Activated naive CD8-positive, alpha-beta T cell treated with anti-CD3 and anti-CD28 coated beads for 36 hours (primary cell): ENCODE measurements at places on chromosomes 3 and 15. TPM values are rescaled to one million over a fixed set of nuclear protein-coding genes. Genes with fewer than 3 reads are reported as not detected.

DNA sequence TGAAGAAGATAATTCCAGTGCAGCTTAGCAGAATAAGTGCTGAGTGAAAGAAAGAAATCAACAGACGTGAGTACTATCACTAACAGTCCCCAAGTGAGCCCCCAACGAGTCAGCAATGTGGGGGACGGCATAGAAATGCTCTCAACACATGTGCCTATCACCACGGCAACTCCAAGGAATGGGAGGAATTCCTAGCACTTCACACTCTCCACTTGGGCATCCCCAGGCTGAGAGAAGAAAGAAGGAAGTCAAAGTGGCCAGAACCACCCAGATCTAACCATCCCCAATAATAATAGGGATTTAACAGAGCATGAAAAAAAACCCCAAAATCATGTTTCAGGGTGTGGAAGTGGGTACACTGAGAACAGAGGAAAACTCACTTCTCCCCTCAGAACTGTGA, 29.3 kb upstream of the CPNE4 start:
- no peak overlapping the region for H3K27ac ChIP-seq
- H3K27me3 ChIP-seq, result peaks cover 19% of the 10 kb centered on the region
- no peak for DNase-seq

DNA sequence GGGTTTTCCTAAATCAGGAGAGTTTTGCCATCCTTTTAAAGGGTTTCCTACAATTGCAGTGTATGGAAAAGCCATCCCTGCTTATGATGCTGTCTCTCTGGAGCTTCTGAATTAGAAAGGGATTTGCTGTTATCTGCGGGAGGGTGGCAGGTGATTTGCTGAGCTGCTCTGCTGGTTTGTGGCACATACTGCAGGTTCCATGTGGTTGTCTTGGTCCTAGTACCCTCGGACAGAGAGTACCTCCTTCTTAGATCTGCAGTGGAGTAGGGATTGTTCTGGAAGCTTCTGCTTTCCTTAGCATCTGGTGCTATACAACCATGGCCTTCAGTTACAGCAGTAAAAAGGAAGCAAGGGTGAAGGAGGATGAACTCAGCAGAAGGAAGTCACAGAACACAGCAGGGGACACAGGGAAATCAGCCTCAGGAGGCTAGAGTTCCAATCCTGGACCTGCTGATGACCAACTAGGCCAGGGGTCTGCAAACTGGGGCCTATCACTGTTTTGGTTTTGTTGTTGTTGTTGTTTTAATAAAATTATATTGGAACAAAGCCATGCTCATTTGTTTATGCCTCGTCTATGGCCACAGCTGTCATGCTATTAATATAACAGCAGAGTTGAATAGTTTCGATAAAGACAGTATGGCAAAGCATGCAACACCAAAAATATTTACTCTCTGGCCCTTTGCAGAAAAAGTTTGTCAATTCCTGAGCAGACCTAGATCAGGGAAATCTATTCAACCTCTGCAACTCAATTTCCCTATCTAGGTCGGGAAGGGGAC, 39.5 kb downstream of the STARD5 start:
- no peak for DNase-seq
- peak overlapping the region; percentile 2 for H3K4me3 ChIP-seq
- peaks cover 45% of the 10 kb centered on the region for H3K36me3 ChIP-seq
- peaks cover 71% of the 10 kb centered on the region for H3K4me1 ChIP-seq

DNA sequence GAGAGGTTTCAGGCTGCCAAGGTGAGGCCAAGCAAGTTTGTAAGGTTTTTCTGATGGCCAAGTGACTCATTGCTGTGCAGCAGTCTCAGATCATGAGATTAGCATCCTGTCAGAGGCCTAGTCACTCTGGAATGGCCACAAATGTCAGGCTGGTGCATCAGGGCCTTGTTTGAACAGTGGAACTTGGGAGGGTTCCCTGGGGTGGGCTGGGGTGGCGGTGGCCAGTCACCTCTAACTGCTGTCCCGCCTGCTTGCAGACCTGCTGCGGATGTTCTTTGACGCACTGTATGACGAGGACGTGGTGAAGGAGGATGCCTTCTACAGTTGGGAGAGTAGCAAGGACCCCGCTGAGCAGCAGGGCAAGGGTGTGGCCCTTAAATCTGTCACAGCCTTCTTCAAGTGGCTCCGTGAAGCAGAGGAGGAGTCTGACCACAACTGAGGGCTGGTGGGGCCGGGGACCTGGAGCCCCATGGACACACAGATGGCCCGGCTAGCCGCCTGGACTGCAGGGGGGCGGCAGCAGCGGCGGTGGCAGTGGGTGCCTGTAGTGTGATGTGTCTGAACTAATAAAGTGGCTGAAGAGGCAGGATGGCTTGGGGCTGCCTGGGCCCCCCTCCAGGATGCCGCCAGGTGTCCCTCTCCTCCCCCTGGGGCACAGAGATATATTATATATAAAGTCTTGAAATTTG, 2.8 kb upstream of the FAM131A start:
- H3K27ac ChIP-seq, result peak overlapping the region; percentile 91
- peak overlapping the region; percentile 32 for H3K4me3 ChIP-seq
- peak; percentile 57 for DNase-seq
- H3K27me3 ChIP-seq, result no peaks in the 10 kb centered on the region

- H3K27me3 ChIP-seq, result no peaks in the 10 kb centered on the region
- peaks cover 11% of the 10 kb centered on the region for H3K36me3 ChIP-seq
- no peak overlapping the region for H3K27ac ChIP-seq
- peaks cover 7% of the 10 kb centered on the region for H3K4me1 ChIP-seq
- no peak overlapping the region for H3K4me3 ChIP-seq
Observed at GRCh38 chr15:51775967-51776816, 24.8 kb downstream of the TMOD2 start.

DNA sequence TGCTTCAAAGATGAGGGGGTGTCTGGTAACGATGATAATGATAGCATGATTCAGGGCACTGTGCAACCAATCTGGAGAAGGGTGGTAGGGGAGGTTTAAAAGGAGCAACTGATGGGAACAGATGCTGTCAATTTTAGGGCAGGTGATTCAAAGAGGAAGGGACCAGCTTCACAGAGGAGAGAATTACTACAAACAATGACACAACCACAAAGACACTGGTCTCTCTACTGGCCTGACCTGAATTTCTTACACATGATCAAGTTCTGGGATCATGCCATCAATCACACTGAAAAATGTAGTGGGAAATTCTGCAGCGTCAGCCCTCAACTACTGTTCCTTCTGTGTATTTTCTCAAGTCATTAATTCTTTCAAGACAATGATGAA, 2.6 kb upstream of the CDV3 start:
- H3K4me3 ChIP-seq, result no peak overlapping the region
- peaks cover 15% of the 10 kb centered on the region for H3K36me3 ChIP-seq
- H3K27ac ChIP-seq, result peak overlapping the region; percentile 23
- H3K4me1 ChIP-seq, result peaks cover 36% of the 10 kb centered on the region
- H3K27me3 ChIP-seq, result no peaks in the 10 kb centered on the region

DNA sequence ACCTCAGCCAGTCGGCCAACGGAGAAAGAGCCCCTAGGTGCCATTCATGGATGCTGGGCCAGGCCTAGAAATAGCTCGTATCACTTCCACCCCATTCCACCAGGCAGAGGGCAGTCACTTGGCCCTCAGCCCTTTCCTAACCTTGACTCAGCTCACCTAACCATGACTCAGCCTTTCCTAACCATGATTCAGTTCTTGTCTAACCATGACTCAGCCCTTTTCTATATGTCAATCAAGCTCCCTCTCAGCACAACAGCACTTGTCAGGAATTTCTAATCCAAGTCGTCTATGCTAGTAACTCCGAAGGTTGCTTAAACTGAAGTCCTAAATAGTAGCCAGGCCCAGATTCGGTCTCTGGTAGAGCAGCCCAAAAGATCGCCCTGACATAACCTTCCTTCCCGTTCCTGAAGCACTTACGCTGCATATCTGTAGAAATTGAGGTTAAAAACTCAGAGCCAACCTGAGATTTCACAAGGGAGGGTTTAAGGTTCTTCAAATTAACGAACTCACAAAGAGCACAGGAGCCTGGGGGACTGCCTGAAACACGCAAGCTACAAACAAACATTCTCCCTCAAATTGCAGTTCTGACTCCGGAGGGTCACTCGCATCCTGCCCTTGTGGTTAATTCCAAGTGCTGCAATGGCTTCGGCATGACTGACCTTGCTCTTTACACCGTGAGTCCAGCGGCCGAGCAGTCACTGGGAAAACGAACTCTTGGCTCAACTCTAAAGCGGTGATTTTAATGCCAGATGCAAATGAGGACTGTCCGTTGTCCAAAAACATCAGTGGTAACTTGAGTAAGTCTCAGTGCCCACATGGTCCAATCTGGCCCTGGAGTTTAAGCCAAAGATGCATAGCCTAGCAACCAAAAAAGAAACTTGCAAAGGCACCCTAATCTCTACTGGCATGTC, 99.9 kb downstream of the ADAMTS17 start:
- no peaks in the 10 kb centered on the region for H3K4me1 ChIP-seq
- no peak overlapping the region for H3K4me3 ChIP-seq
- H3K27me3 ChIP-seq, result no peaks in the 10 kb centered on the region
- H3K27ac ChIP-seq, result no peak overlapping the region
- H3K36me3 ChIP-seq, result no peaks in the 10 kb centered on the region

- H3K4me3 ChIP-seq, result no peak overlapping the region
- DNase-seq, result no peak
- H3K4me1 ChIP-seq, result no peaks in the 10 kb centered on the region
- no peak overlapping the region for H3K27ac ChIP-seq
- H3K27me3 ChIP-seq, result no peaks in the 10 kb centered on the region
Observed at GRCh38 chr15:42155546-42156242, 742 bp downstream of the PLA2G4F start.

GRCh38 chr15:49844390-49844789, 223.5 kb downstream of the DTWD1 start:
- H3K36me3 ChIP-seq, result no peaks in the 10 kb centered on the region
- no peak overlapping the region for H3K27ac ChIP-seq
- no peaks in the 10 kb centered on the region for H3K4me1 ChIP-seq
- no peak for DNase-seq
- H3K27me3 ChIP-seq, result peaks cover 4% of the 10 kb centered on the region
- no peak overlapping the region for H3K4me3 ChIP-seq

DNA sequence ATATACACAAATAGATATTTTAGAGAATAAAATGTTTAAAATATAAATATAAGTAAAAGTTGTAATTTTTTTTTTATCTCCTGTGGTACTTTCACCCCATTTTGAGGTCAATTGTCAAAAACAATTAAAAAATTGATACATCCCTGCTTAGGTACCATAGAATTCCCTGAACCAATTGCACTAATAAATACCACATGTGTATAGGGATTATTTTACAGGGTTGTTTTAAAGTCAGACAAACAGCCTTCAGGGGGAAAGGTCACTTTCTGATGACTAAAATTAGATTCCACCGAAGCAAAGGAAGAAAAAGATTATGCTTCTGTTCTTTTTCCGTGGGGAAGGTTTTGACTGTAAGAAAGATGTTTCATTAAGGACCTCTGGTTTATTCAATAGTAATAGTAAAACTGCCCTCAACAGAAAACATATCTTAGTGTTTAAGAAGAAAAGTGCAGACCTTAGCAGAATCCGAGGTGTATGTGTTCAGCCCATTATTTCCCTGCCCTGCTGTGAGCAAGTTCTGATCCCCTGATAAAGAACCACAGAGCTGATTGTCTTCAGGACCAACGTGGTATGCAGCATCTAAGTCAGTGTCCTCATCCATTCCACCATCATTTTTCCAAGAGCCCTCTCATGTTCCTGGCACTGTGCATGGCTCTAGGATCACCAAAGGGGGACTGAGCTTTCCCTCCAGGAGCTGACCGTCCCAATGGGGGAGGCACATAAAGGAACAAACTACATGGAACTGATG, 132.9 kb upstream of the IL12A start:
- no peak overlapping the region for H3K4me3 ChIP-seq
- H3K36me3 ChIP-seq, result no peaks in the 10 kb centered on the region
- H3K27me3 ChIP-seq, result peaks cover 27% of the 10 kb centered on the region
- peaks cover 3% of the 10 kb centered on the region for H3K4me1 ChIP-seq

GRCh38 chr15:84648539-84648938, 5.5 kb downstream of the WDR73 start:
- H3K4me1 ChIP-seq, result peaks cover 24% of the 10 kb centered on the region
- H3K27me3 ChIP-seq, result no peaks in the 10 kb centered on the region
- H3K36me3 ChIP-seq, result peaks cover 21% of the 10 kb centered on the region
- peak overlapping the region; percentile 26 for H3K27ac ChIP-seq

- H3K27ac ChIP-seq, result no peak overlapping the region
- H3K27me3 ChIP-seq, result no peaks in the 10 kb centered on the region
- no peak for DNase-seq
- no peaks in the 10 kb centered on the region for H3K4me1 ChIP-seq
- no peak overlapping the region for H3K4me3 ChIP-seq
Observed at GRCh38 chr3:121951291-121951919, 57.2 kb downstream of the SLC15A2 start.

GRCh38 chr3:46914849-46915248, 37.3 kb downstream of the PTH1R start:
- no peak overlapping the region for H3K4me3 ChIP-seq
- no peak for DNase-seq
- no peaks in the 10 kb centered on the region for H3K27me3 ChIP-seq
- peaks cover 21% of the 10 kb centered on the region for H3K4me1 ChIP-seq
- H3K27ac ChIP-seq, result no peak overlapping the region

- no peaks in the 10 kb centered on the region for H3K27me3 ChIP-seq
- peaks cover 3% of the 10 kb centered on the region for H3K4me1 ChIP-seq
- H3K4me3 ChIP-seq, result no peak overlapping the region
- no peak overlapping the region for H3K27ac ChIP-seq
- no peak for DNase-seq
Observed at GRCh38 chr15:65655457-65655856, 33.7 kb downstream of the SLC24A1 start.

GRCh38 chr15:77981281-77982126, 96.0 kb downstream of the TBC1D2B start:
- no peak overlapping the region for H3K4me3 ChIP-seq
- H3K36me3 ChIP-seq, result no peaks in the 10 kb centered on the region
- H3K27me3 ChIP-seq, result peaks cover 5% of the 10 kb centered on the region
- H3K27ac ChIP-seq, result no peak overlapping the region

DNA sequence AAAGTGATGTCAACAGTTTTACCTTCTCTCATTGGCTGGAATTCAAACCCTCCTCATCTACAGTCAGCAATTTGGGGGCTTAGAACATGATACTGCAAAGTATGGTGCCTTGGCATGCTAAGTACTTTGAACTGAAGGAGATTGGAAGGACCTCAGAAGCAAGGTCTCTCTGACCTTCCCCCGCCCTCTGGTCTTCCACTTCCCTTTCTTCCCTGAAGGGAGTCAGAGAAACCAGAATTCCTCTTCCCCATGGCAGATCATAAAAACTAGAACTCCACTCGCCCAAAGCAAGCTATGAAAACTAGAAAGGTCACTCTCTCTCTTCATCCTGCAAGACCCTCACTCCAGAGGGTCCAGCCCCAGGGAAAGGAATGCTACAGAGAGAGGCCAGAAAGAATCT, 64.2 kb downstream of the CD200R1L start:
- H3K4me3 ChIP-seq, result no peak overlapping the region
- peaks cover 1% of the 10 kb centered on the region for H3K36me3 ChIP-seq

The SPINT1 gene
- 3.4 TPM for total RNA-seq

The SPG11 gene
- 51.5 TPM for total RNA-seq

The STRIT1 gene
- not detected for total RNA-seq
